ENCODE measurements at places on chromosomes 6 and 20.

DNA sequence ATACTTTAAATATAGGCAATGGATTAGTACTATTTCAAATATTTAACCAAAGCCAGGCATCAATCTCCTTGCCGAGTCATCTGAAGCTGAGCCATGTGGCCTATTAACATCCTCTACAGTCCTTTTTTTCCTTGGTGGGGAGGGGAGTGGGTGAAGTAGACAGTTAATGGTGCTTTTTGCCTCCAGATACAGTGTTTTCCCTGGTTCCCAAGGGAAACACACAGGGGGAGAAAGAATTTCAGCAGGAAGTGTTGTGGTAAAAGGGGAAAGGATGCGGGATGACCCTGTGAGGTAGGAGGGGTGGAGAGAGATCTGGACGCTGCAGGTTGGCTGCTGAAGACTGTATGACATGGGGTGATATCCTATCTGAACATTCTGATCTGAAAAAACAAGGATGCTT lies 9.6 kb downstream of the CLDN20 start:
- DNase-seq: no peak

DNA sequence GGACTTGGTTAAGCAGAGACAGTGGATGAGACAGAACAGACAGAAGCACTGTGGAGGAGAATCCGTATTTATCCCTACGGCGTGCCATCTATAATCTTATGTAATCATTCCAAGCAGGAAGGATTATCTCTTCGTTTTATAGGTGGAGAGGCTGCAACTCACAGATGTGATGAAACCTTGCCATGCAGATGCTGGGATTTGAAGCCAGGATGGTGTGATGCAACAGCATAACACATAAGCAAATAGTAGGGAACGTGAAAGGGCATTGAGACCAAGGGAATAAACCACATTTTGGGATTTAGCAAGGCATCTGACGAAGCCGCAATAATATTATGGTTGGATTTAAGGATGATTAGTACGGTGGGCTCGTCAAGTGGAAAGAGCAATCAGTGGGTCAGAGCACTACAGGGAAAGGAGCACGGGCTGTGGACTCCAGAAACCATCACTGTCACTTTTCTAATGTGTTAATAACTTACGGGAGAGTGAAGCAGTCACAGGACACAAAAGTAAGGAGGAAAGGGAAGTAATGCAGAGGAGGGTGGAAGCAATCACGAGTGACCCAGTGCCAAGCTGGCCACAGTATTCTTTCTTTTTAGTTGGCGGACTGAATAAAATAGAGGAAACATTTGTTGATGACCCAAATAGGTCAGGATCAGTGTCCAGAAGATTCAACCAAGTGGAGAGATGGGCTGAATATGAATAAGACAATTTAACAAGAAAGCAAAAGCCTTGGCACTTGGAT lies 119.6 kb upstream of the EDN1 start:
- no peak for DNase-seq

GRCh38 chr6:83878902-83879644 lies 19.6 kb downstream of the CYB5R4 start:
- no peak for DNase-seq

GRCh38 chr6:111474106-111474505 lies 8.9 kb downstream of the REV3L start:
- no peak for DNase-seq

- DNase-seq: no peak
Observed at GRCh38 chr6:93040375-93040774, 379.0 kb downstream of the EPHA7 start.

DNA sequence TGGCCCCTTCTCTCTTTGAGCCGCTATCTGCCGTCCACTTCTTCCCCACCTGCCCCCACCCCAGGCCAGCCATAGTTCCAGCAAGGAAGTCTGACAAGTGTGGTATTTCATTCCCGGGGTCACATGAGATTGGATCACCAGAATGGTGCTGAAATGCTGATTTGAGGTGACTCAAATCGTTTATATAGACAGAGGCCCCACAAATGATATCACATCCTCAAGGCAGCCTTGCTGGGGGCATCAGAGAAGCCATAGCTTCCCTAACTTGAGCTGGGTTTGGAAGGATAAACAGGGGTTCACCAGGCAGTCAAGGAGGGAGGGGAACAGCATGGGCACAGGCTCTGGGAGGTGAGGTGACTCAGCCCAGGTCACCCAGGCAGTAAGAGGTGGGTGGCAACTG lies 9.9 kb downstream of the SDCBP2 start:
- no peak for DNase-seq

- no peak for DNase-seq
Observed at GRCh38 chr6:136790411-136791295, 1.6 kb downstream of the MAP3K5 start.

DNA sequence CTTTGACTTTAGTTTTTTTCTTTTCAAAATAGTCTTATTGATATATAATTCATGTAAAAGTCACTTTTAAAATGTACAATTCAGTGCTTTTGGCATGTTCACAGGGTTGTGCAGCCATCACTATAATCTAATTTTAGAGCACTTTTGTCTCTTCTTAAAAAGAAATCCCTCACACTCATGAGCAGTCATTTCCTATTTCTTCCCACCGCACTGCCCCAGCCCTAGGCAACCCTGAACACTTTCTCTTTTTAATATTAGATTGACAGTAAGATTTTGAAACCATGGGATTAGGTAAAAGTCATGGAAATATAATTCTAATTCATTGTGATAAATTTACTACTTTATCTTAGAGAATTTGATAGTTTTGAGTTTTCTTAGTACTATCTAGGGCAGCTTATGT lies 309.4 kb downstream of the UTRN start:
- no peak for DNase-seq

- no peak for DNase-seq
Observed at GRCh38 chr6:127102299-127102698, 16.2 kb upstream of the RSPO3 start.

GRCh38 chr20:8658103-8658502 lies 410.8 kb upstream of the PLCB4 start:
- no peak for DNase-seq

DNA sequence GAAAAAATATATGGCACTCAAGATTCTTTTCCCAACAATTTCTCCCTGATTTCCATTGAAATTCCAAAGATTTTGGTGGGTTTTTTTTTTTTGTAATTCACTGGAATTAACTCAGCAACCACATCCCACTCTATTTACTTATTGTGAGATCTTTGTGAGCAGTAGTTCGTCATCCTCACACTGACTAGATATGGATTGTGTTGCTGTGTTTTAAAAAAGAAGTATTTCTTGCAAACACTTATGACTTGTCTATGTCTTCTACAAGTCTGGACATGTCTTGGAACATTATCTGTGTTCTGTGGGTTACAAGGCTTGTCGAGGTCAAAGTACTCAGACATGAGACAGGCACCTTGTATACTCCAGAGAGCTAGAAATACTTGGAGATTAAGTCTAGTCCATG lies 7.3 kb upstream of the TENT5A start:
- DNase-seq: no peak

- DNase-seq: no peak
Observed at GRCh38 chr6:107179004-107179403, 63.7 kb upstream of the BEND3 start.
